ENCODE measurements at places on chromosomes 11 and 22. TPM values are rescaled to one million over a fixed set of nuclear protein-coding genes. Genes with fewer than 3 reads are reported as not detected.
A peak's percentile ranks its signal among the peaks of the same experiment; 100 is the strongest.

The LRRN4CL gene
- 0.22 TPM for total RNA-seq

DNA sequence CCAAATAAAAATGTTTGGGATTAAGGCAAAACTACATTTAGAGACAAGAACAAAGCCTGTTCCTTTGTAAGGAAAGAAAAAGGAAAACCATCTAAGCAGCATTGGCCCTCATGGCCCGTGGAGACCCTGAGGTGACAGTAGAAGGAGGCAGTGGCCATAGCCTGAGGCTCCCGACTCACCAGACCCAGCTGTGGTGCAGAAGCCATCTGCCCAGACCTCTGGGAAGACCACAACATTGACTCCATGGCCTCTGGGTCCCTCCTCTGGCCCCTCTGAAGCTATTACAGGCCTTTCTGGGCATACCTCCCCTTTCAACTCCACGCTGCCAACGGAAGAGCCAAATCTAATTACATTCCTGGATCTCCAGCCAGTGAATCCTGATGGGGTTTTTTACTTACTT lies 6.4 kb downstream of the PRAME start:
- DNase-seq: no peak

GRCh38 chr11:102592634-102593581 lies 32.2 kb downstream of the MMP20 start:
- peak; percentile 64 for DNase-seq

DNA sequence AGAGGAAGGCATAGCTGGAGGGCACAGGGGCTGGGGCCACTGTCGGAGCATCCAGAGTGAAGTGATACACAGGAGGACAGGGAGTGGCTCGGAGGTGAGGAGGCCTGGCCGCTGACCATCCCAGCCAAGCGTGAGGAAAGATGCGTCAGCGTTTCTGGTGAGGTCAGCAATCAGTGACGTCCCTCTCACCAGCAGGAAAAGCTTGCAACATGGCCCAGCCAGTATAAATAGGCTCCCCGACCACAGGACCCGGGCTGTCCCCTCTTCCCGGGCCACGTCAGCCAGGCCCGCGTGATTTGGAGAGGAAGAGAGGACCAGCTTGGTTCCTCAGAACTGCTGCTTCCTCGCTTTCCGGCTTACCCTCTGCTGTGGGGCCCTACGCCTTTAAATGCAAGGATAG lies 4.2 kb upstream of the OSM start:
- peak; percentile 93 for DNase-seq

DNA sequence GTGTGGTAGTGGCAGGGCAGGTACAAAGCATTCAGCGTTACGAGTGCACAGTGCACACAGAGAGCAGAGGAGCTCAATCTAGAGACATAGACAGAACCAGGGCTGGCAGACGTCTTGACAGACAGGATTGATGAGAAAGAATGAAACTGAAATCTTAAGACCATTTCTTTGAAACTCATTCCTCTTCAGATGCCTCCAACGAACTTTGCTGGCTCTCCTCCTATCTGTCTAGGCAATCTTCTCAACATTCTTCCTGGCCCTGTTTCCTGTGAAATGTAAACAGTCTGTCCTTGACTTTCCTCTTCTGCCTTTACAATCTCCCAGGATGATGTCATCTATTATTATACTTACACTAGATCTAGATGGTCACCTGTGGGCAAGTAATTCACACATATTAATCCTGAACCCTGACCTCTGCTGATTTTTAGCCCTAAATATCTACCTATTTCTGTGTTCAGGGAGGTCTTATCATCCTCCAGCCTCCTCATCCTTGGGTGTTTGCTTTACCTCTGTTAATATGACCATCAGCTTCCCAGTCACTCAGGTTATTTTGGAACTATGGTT lies 119.5 kb downstream of the ENTHD1 start:
- peak; percentile 46 for DNase-seq

Data from lung microvascular endothelial cell (primary cell).